ENCODE measurements at places on chromosomes 4 and X.
A peak's percentile ranks its signal among the peaks of the same experiment; 100 is the strongest.

DNA sequence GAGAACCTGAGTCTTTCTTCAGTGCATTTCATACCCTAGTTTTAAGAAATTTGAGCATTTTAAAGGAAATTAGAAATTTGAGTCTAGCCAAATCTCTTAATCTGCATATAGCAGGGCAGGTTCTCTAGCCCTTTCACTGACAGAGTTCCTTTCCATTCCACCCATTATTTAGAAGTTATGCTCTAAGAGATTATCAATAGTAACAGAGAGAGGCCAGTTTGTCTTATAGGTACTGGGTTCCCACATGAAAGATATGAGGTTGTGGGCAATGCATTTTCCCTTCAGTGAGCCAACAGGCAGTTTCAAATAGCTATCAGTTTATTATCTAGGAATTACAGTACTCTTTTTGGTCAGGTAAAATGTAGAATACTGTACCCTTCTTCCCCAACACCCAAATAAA lies 7.3 kb upstream of the GALNT7 start:
- no peak overlapping the region for H3K4me3 ChIP-seq
- no peaks in the 10 kb centered on the region for H3K4me1 ChIP-seq
- no peaks in the 10 kb centered on the region for H3K27me3 ChIP-seq

DNA sequence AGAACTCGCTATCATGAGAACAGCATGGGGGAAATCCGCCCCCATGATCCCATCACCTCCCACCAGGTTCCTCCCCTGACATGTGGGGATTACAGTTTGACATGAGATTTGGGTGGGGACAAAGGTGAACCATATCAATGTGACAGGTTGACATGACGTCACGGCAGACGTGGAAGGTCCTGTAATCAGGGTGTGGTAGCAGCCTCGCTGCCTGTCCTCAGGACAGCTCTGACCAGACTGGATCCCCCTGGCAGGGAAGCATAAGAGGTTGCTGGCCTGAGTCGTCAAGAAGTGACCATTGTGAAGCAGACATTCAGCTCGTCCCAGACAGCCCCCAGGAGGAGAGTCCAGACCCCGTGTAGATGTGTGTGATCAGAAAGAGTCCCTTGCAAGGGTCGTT lies 104.6 kb downstream of the TNIP2 start:
- H3K4me3 ChIP-seq: no peak overlapping the region
- H3K36me3 ChIP-seq: peaks cover 33% of the 10 kb centered on the region
- no peak for DNase-seq
- no peak overlapping the region for H3K27ac ChIP-seq
- no peaks in the 10 kb centered on the region for H3K4me1 ChIP-seq

GRCh38 chr4:101157415-101158133 lies 189.8 kb downstream of the PPP3CA start:
- H3K4me1 ChIP-seq: peaks cover 4% of the 10 kb centered on the region
- DNase-seq: no peak
- H3K36me3 ChIP-seq: no peaks in the 10 kb centered on the region
- no peaks in the 10 kb centered on the region for H3K27me3 ChIP-seq
- no peak overlapping the region for H3K27ac ChIP-seq

DNA sequence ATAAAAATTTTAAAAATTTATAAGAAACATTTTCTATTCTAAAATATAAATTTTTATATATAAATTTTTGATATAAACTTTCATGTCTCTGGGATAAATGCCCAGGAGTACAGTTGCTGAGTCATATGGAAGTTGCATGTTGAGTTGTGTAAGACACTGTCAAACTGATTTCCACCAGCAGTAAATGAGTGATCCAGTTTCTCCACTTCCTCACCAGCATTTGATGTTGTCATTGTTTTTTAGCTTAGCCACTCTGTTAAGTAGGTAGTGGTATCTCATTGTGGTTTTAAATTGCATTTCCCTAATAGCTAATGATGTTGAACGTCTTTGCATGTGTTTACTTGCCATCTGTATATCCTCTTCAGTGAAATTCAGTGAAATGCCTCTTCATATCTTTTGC lies 66.5 kb downstream of the MAMLD1 start:
- H3K4me1 ChIP-seq: no peaks in the 10 kb centered on the region
- no peaks in the 10 kb centered on the region for H3K36me3 ChIP-seq
- DNase-seq: no peak
- no peak overlapping the region for H3K4me3 ChIP-seq
- no peak overlapping the region for H3K27ac ChIP-seq

- no peaks in the 10 kb centered on the region for H3K27me3 ChIP-seq
- H3K27ac ChIP-seq: no peak overlapping the region
- H3K36me3 ChIP-seq: no peaks in the 10 kb centered on the region
- H3K4me1 ChIP-seq: no peaks in the 10 kb centered on the region
- no peak overlapping the region for H3K4me3 ChIP-seq
- DNase-seq: no peak
Observed at GRCh38 chr4:162706051-162706450, 460.6 kb downstream of the NAF1 start.

- H3K27me3 ChIP-seq: no peaks in the 10 kb centered on the region
- H3K36me3 ChIP-seq: no peaks in the 10 kb centered on the region
- H3K27ac ChIP-seq: no peak overlapping the region
- H3K4me1 ChIP-seq: no peaks in the 10 kb centered on the region
- no peak for DNase-seq
- no peak overlapping the region for H3K4me3 ChIP-seq
Observed at GRCh38 chr4:17092736-17093437, 194.4 kb upstream of the LDB2 start.

- peaks cover 35% of the 10 kb centered on the region for H3K4me1 ChIP-seq
- DNase-seq: no peak
- H3K27me3 ChIP-seq: no peaks in the 10 kb centered on the region
- no peak overlapping the region for H3K27ac ChIP-seq
- no peaks in the 10 kb centered on the region for H3K36me3 ChIP-seq
- no peak overlapping the region for H3K4me3 ChIP-seq
Observed at GRCh38 chr4:8242782-8243560, 26.6 kb upstream of the HTRA3 start.

DNA sequence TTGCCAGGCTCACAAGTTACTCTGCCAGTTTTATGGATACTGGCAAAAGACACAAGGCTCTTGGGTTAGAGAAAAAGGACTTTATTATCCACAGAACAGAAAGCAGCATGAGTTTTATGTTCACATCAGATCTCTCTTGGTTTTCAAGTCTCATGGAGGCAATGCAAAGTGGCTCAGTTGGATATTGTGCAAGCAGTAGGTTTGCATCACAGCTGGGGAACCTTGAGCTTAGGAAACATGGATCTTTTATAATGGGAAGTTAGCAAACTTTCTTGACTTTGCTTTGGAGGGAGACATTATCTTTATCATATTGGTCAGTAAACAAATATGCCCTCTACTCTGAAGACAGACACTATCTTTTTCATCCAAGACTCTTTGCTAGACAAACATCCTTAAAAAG lies 109.2 kb upstream of the GRPR start:
- H3K4me3 ChIP-seq: no peak overlapping the region
- no peaks in the 10 kb centered on the region for H3K27me3 ChIP-seq
- no peaks in the 10 kb centered on the region for H3K36me3 ChIP-seq
- DNase-seq: no peak
- H3K27ac ChIP-seq: no peak overlapping the region
- no peaks in the 10 kb centered on the region for H3K4me1 ChIP-seq

- H3K36me3 ChIP-seq: no peaks in the 10 kb centered on the region
- no peak for DNase-seq
- no peak overlapping the region for H3K27ac ChIP-seq
- no peaks in the 10 kb centered on the region for H3K4me1 ChIP-seq
Observed at GRCh38 chr4:176971576-176972115, 178.9 kb upstream of the VEGFC start.

- peak; percentile 58 for DNase-seq
- peak within 1 kb of the TSS; percentile 53 for H3K4me3 ChIP-seq
- H3K27me3 ChIP-seq: no peaks in the 10 kb centered on the region
Observed at GRCh38 chrX:129523079-129523911, at the start of gene SMARCA1. Gene SMARCA1, minus strand, starts transcription at chrX:129523490. Its CDS starts 120 bp downstream, at chrX:129523370.

- H3K4me3 ChIP-seq: no peak overlapping the region
- no peak for DNase-seq
- H3K27me3 ChIP-seq: no peaks in the 10 kb centered on the region
- H3K4me1 ChIP-seq: no peaks in the 10 kb centered on the region
- H3K36me3 ChIP-seq: no peaks in the 10 kb centered on the region
Observed at GRCh38 chr4:14915018-14915417, 87.3 kb upstream of the CPEB2 start.
